ENCODE measurements at places on chromosomes 4 and X.

DNA sequence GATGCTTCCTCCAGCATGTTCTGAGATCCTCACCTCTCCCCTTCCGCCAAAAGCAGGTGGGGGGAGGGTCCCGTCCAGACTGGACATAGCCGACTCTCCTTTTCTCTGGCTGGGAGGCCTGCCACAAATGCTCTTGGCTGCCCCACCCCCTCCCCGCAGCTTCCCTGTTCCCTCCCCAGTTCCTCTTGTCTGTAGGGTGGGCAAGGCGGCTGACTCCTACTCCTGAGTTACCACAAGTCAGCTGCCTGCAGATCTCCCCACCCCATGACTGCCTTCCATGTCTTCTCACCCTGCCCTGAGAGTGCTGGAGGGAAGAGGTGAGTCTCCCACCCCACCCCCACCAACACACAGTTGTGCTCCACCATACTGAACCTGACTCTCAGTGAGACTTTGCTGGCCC lies 2.9 kb downstream of the ATP6AP1 start:
- DNase-seq: no peak

DNA sequence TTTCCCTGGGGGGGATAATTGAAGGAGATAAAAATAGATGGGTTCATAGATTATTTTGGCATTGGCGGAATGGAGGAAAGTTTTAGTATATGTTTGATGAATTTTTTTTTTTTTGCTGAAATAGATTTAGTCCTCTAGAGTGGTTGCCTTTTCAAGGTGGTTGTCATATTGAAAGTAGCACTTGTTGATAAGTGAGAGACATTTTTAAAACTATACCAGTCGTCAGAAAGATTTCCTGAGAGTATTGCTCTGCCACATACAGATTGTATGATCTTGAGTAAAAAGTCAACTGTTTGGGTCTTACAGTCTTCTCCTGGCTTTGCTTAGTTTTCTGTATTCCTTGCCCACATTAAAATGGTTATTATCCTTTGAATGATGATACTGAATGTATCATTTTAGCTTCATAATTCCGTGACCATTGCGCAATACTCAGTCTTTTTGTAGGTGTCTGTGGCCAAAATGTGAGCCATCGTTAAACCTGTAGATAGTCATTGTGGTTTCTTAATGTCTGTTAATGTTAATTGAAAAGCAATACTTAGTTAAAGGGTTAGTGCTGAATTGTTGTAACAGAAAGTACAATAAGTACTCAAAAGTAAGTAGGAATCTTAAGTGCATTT lies 7.1 kb downstream of the SMARCAD1 start:
- no peak for DNase-seq

- DNase-seq: no peak
Measured at GRCh38 chr4:108052558-108053120, 63.0 kb downstream of the HADH start.

GRCh38 chrX:28670074-28670473 lies 82.8 kb downstream of the IL1RAPL1 start:
- no peak for DNase-seq

DNA sequence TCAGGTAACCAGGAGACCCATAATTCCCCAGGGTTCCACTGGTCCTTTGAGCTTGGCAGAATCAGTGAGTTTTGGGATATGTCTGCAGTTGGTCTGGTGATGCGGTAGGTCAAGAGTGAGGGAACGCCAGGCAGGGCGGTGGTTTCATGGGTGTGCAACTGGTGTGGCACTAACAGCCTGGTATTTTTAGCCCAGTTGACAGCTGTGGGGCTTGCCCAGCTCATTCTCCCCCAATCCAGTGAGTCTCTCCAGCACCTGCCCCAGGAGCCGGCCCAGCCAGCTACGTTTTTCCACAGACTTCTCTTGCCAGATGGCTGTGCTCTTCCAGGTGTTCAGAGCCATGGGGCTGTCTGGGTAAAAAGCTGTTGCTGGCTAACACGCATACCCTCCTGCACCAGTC lies 1019.9 kb downstream of the CCSER1 start:
- DNase-seq: no peak

GRCh38 chrX:70171624-70172023 lies 5.7 kb upstream of the DGAT2L6 start:
- no peak for DNase-seq

DNA sequence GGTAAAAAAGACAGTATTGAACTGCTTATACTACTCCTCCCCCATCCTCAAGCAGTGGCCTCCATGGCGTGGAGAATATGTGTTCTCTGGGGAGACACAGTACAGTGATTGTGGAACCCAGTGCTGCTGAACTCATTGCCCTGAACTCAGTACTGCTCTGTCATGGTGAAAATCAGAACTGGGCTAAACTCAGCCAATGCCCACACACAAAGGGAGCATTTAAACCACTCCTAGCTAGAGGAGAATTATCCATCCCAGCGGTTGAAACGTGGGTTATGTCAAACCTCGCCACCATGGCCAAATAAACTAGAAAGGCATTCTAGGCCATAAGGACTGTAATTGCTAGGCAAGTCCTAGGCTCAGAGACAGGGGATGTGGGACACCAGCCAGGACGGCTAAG lies 131.8 kb downstream of the SPOCK3 start:
- DNase-seq: no peak

DNA sequence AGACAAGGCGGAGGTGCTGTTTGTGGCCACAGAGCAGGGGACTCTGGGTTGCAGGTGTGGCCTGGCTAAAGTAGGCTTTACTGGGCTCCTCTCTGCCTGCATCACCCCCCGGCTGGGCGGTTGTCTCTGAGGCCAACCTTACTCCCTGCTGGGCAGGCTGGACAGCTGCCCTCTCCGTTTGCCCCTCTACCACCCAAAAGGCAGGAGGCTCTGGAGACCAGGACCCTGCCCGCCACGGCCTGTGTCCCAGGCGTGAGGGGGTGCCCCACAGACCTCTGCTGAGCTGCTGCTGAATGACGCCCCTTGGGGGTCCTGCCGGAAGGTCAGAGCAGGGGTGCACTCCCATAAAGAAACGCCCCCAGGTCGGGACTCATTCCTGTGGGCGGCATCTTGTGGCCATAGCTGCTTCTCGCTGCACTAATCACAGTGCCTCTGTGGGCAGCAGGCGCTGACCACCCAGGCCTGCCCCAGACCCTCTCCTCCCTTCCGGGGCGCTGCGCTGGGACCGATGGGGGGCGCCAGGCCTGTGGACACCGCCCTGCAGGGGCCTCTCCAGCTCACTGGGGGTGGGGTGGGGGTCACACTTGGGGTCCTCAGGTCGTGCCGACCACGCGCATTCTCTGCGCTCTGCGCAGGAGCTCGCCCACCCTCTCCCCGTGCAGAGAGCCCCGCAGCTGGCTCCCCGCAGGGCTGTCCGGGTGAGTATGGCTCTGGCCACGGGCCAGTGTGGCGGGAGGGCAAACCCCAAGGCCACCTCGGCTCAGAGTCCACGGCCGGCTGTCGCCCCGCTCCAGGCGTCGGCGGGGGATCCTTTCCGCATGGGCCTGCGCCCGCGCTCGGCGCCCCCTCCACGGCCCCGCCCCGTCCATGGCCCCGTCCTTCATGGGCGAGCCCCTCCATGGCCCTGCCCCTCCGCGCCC lies 920 bp downstream of the HTT-AS start:
- DNase-seq: no peak

DNA sequence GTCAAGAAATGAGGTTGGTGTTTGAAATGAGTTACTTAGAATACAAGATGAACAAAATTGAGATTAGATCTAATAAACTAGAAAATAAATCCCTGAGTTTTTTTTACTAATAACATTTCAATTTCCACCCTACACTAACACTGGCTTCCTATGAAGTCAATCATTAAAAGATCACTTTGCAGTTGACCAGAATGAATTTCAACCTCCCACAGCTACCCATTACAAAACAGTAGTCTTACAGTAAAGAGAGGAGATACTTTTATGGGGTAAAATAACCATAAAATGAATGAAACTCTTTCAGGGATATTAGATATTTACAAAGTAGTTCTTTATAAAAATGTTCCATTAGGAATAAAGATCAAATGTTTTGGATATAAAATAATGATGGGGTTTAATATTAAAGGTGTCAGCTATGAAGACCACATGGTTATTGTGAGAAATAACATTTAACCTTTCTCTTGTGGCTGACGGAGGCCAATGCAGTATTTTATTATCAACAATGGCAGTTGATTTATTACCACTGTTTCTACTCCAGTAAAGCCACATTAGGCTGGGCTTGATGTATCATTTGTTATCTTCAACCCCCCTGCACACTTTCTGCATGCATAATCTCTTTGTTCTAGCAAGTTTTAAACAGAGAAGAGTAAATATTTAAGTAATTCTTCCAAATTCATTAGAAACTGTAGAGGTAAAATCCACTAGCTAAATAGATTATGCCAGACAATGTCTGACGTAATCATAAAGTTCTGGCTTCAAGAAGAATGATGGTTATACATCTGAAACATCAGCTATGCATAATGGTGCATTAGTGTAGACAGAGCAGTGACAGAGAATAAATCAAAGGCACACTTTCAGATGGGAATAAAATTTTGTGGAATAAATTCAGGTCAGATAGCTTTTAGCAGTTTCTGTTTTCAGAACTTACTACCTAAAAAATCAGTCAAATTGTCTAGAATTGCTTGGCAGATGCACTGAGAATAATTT lies 516.6 kb downstream of the PCDH18 start:
- no peak for DNase-seq

GRCh38 chr4:2083116-2083825 lies 24.1 kb downstream of the NAT8L start:
- no peak for DNase-seq

DNA sequence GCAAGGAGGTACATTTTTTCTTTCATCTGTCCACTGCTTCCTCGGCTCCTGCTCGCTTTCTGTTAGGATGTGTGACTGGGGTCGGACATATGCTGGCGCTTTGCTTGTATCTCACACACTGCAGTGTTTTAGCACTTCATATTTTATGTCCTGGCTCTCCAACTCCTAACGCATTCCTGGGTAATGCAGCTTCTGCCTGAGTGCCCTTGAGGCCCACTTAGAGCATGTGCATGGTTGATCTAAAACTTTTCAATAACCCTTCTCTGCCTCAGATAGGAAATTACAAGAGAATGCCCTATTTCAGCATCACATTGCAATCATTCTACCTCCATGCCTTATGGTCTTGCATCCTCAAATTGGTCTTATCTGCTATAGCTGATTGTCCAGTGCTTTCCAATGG lies 65.3 kb downstream of the NEIL3 start:
- DNase-seq: no peak

DNA sequence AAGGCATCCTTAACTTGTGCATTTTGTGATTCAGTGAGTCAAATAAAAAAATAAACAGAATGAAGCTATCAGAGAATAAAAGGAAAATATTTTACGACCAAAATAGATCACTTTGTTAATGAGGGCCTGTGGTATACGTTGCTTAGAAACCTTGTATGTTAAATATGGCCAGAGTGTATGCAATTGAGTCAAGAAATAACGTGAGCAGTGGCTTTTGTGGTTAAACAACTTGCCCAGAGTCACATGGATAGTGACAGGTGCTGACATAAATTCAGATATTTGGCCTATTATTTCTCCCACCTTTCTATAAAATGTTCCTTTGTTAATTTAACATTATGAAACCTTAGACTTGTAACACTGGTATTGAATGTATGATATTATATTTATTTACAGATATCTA lies 393.4 kb downstream of the PABPC4L start:
- DNase-seq: no peak

- no peak for DNase-seq
Measured at GRCh38 chr4:9832640-9833039, 51.2 kb downstream of the DRD5 start.

DNA sequence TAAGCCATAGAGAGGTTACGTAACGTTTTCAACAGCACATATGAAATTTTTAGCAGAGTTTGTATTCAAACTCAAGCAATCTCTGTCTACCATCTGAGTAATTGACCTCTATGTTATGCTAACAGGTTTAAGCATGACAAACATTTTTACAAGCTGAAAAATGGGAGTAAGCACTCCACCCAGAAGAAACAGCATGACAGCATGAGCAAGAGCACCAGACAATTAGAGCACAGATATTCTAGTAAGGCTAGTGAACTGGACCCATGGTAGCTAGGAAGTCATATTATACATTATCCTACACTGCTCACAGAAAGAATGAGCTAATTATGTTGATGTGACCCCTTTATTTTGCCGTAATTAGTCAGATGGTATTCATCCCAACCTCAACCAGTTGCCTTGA lies 200.5 kb downstream of the PABPC4L start:
- no peak for DNase-seq

- no peak for DNase-seq
Measured at GRCh38 chrX:6024204-6024603, 204.5 kb downstream of the NLGN4X start.

Measured in stimulated activated CD8-positive, alpha-beta memory T cell treated with anti-CD3 and anti-CD28 coated beads, Interleukin-4, amount 100 ng/mL, for 48 hours (primary cell).